Mesothelial cell of epicardium (in vitro differentiated cells): ENCODE measurements at places on chromosomes 11 and 22.
A peak's percentile ranks its signal among the peaks of the same experiment; 100 is the strongest.

GRCh38 chr11:79400206-79400605 is 40.6 kb downstream of the TENM4 start:
- DNase-seq: no peak

GRCh38 chr11:70873736-70874412 is 378.5 kb downstream of the SHANK2 start:
- no peak for DNase-seq

DNA sequence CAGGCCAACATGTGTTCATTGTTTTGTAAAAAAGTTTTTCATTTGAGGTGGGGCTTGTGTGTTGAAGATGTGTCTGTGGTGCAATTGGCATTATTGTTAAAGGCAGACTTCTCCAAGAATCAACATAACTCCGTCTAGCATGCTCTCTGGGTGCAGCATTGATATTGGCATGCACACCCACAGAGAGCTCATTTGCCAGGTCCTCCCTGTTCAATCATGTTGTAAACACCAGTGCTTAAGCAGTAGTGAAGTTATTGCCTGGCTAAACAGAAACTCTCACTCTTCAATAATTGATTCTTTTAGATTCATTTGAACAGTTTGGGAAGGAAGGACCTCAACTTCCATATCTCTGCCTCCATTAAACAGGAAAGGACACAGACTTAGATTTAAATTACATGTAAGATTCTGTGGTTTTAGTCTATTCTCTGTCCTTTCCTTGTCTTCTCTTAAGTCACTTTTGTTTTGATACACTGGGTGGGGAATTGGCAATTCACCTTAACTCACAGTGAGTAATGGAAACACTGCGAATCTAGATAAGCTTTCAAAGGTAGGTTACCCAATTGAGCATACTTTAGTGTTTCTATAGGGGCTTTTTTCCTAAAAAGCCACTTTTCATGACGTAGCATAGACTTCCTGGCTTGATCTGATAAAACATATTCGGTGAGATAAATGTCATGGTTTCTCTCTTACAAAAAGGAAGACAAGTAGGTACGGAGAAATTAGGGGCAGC is 30.8 kb upstream of the EXPH5 start:
- no peak for DNase-seq

DNA sequence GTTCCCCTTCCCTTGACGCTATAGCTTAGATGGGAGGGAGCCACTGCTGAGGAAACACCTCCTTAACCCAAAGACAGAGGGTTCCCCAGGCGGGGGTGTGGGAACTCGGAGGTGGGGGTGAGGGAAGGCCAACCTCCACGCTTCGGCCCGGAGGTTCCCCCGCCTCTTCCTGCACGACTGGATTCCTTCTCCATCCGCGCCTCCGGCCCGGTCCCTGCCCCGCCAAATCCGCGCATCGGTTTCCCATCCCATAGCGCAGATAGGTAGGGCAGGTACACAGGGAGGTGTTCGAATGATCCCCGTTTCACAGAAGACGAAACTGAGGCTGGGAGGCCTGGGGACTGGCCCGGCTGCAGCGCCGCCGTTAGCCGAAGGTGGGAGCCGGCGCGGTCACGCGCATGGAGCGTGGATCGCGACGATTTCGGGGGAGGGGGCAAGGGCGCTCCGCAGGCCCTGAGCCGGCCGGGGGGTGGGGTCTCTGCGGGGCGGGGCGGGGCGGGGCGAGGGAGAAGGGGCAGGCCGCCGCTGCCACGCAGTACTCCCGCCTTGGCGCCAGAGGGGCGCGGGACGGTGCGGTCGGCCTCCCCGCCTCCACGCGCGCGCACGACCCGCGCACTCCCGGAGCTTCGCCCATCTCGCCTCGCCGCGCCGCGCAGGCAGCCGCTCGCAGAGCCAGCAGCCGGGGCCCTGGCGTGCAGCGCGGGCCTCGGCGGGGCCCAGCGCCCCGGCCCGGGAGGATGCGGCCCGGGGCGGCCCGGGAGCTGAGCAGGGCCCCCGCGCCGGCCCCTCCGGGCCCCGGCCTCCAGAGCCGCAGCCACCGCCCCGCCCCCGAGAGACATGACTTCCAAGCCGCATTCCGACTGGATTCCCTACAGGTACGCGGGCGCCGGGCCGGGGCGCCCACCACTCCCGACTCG is at the start of gene TUB:
Gene TUB, plus strand, starts transcription at position 538 of the 917 bp plus-strand sequence. Its CDS starts 300 bp downstream, at position 838.
- peak; percentile 42 for DNase-seq

GRCh38 chr11:35598254-35599125 is 19.8 kb upstream of the FJX1 start:
- no peak for DNase-seq

DNA sequence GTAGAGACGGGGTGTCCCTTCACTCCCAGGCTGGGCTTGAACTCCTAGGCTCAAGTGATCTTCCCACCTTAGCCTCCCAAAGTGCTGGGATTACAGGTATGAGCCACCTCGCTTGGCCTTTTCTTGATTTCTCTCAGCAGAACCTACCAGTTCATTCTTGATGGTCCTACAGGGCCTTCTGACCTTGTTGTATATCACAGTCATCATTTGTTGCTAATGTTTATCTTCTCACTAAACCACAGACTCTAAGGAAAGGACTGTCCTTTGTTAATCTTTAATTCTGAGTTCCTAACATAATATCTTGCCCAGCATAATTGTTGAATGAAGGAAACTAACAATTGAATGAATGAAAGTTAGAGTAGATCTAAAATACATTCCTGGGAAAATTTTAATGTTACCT is 22.0 kb upstream of the ZC3H12C start:
- no peak for DNase-seq

DNA sequence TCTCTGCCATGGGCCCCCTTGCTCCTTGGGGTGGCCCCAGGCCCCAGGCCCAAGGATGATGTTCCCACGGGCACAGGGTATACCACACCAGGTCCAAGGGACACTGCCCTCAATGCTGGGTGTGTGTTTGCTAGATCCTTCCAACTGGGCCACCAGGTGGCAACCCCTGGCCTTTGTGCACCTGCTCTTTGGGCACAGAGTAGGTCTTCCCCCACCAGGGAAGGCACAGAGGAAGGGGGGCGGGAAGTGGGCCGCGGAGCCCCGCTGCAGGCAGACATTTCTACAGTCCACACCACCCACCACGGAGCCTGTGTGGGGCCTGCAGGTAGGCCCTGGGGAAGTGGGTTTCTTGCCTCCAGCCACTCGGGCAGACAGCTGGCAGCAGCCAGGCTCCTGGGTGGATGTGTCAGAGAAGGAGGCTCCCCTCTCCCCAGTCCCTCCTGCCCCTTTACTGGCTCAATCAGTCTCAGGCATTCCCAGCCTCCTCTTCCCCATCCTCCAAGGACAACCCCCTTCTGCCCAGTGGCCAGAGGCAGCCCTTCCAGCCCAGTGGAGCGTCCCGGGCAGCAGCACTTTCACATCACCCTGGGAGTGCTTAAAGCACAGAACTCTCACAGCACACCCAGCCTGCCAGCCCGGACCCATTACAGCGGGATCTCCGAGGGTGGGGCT is 21.6 kb downstream of the MAFF start:
- DNase-seq: no peak

DNA sequence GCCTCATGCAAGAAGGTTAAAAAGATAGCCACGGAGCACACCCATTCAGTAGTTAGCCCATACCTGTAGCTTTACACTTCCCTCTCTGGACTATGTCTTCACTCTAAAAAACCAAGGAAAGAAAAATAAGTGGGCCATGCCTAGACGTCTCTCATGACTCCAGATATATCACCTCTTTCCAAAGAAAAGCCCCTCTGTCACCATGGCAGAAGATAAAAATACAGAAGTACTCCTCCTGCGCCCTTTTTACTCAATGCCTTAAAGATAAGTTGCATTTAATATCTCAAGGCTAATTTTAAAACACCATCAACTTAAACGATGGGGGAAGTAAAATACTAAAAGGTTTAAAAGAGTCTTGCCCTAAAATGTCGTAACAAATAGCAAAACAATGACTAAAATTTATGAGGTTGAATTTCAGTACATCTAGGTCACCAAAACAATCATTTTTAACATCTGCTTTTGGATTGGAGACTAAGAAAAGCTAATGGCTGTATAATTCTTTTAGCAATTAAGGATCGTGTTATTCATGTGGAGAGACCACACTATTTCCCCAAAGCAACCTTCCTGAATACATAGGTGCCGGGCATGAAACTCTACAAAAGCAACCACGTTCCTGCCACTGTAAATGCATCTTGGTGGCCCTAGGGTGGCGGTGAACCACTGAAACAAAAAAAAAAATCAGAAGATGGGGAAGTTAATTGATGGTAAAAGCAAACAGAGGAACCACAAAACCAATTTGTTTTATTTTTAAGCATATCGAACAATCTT is 46.0 kb downstream of the CELF1 start:
- no peak for DNase-seq

DNA sequence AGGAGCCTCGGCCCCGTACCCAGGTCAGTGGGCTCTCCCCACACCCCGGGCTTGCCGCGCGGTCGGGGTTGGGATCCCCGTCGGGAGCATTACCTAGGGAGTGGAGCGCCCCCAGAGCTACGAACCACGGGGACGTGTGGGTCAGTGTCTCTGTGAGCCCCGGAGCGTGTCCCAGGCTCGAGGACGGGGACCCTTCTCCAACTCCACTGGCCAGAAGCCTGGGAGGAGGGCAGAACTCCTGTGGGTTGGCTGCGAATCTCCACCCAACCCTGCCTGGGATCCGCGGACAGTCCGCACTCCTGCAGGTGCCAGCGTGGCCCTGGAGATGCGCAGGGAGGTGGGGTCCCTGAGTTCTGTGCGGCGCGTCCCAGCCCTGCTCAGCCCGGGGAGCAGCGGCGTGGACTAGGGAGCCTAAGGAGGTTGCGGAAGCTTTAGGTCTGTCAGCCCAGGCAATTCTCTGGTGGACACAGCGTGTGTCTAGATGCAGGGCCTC is 346 bp downstream of the PPFIBP2 start:
- DNase-seq: peak; percentile 32

- DNase-seq: no peak
Observed at GRCh38 chr11:111356660-111357048, 22.4 kb downstream of the POU2AF1 start.

- no peak for DNase-seq
Observed at GRCh38 chr22:48627203-48627602, 1200.5 kb downstream of the BRD1 start.

- no peak for DNase-seq
Observed at GRCh38 chr11:105466582-105467228, 143.2 kb upstream of the GRIA4 start.

DNA sequence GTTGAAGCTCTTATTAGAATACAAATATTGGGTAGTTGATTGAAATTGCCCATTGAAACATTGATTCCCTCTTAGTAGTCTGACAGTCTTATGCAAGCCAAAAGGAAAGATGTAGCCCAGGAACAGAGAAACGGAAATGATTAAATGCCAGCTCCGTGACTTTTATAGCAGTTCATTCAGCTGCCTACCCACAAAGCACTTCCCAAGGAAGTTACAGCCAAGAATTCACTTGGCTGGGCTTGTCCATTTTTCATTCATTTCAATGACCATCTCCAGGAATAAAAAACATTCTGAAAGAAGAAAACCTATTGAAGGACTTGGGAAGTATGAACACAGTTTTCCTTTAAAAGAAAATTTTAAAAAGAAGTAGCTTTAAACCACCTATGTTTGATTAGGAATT is 62.0 kb downstream of the NCAM1 start:
- no peak for DNase-seq

- peak; percentile 69 for DNase-seq
Observed at GRCh38 chr11:15819679-15820286, 536.6 kb downstream of the SOX6 start.

- no peak for DNase-seq
Observed at GRCh38 chr11:70341881-70342429, 56.4 kb upstream of the CTTN start.

GRCh38 chr11:34509336-34509876 is 4.2 kb downstream of the ELF5 start:
- DNase-seq: no peak

- no peak for DNase-seq
Observed at GRCh38 chr11:97498891-97499290, 1109.1 kb downstream of the JRKL start.

DNA sequence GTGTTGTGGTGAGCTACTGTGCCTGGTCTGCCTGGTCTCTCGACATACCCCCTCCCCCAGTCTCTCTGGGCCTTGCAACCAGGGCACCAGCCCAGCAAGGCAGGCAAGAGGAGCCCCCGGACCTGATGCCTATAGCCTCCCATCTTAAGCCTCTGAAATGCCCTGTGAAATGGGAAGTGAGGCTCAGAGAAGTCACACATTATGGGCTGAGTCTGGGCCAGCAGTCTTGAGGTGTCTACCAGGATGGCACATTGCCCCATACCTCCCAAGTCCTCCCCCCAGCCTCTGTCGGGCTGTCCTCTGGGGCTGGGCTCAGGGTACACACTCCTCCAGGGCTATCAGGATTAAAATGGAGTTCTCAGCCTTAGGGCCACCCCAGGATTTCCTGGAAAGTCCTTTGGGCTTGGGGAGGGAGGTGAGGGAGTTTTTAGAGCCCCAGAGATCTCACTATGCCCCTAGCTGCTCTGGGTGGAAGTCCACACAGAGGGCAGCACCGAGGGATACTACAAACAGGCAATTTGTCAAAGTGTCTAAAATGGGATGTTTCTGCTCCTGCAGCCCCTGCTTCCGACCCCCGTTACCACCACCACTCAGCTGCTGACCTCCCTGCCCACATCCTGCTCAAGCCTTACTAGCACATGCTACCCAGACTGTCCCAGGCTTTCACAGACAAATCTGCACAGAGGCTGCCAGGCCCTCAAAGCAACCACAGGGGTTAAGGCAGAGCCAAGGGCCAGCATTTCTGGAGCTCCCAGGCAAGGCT is 3.1 kb upstream of the SH3BP1 start:
- DNase-seq: no peak

DNA sequence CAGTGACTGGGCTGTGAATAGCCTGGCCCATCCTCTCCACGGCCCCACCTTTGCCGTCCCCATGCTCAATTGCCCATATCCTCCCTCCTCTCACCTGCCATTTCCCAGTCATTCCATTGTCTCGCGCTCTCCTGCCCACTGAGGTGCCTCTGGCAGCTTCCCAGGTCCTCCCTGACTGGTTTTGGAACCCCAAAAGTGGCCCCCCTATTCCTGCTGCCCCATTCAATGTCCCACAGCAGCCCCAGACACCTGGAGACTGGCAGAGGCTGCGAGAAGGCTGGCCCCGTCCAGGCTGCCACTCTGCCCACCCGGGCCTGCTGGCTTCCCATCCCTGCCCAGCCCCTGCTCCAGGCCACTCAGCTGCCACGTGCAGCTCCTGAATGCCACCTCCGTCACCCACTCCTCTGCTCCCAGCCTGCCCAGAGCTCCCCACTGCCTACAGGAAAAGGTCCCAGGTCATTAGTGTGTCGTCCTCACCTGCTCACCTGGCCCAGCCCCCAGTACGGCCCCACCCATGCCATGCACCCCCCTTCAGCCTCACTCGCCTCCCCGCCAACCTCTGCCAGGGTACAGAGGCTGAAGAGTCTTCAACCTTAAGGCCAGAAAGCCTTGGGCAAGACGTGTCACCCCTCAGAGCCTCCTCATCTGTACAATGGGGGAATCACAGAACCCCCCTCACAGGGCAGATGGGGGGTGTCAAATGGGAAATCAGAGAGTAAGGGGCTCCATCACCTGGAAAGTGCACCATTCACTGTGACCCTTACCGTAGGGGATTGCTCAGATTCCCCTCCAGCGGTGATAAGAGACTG is 37.5 kb downstream of the KCNJ4 start:
- no peak for DNase-seq

- no peak for DNase-seq
Observed at GRCh38 chr11:72546866-72547265, 112.5 kb upstream of the CLPB start.

GRCh38 chr11:12122083-12122482 is 11.7 kb downstream of the MICAL2 start:
- DNase-seq: no peak

GRCh38 chr11:66936311-66936711 is 21.9 kb downstream of the PC start:
- no peak for DNase-seq

- DNase-seq: peak; percentile 37
Observed at GRCh38 chr11:63020671-63021291, 5.1 kb upstream of the SLC22A8 start.

GRCh38 chr11:73281201-73281741 is 9.1 kb downstream of the P2RY6 start:
- no peak for DNase-seq
